Ovary (tissue), 10 donors: ENCODE measurements at places on chromosomes 2 and 18. TPM values are rescaled to one million over a fixed set of nuclear protein-coding genes. Genes with fewer than 3 reads are reported as not detected.

DNA sequence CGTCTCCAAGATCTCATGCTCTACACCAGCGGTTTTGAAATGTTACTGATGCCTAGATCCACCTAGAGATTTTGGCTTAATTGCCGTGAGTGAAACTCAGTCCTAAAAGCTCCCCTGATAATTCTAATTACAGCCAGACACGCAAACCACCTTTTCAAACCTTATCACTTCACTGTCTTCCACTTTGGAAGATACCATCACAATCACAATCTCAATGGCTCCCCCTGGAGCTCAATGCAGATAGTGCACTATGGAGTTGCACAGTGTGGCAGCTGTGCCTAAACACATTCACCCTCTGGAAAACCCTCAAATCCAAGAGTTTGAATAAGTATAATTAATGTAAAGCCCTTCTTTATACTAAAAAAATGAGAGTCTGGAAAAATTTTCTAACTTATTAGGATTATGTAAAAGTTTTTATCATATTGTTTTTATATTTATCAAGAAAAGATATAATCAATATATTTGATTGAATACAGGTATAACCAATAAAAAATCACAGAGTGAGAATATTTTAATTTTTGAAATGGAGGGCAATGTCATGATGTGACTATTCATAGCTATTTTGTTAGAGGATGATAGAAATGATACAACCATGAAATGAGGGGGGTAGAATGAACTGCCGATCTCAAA, 102.9 kb upstream of the SLC8A1 start:
- no peaks in the 10 kb centered on the region for H3K27me3 ChIP-seq
- H3K4me1 ChIP-seq, result no peaks in the 10 kb centered on the region
- H3K27ac ChIP-seq, result no peak overlapping the region
- DNase-seq, result peak; percentile 38
- H3K4me3 ChIP-seq, result no peak overlapping the region

DNA sequence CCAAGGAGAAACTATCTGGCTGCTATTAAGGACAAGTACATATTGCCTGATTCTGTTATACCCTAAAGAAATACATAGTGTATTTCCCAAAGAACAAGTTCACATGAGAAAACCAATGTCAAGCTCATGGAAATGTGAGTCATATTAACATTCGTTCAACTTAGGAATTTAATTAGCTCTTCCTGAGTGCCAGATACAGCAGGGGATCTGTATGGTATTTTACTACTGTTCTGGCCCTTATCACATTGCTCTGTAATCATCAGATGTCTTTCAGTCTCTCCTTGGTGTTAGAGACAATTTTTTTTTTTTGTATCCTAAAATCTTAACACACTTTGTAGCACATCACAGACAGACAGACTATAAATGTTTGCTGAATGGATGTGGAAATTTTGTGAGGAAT, 395.0 kb upstream of the CRIM1 start:
- H3K27ac ChIP-seq, result no peak overlapping the region
- H3K4me3 ChIP-seq, result no peak overlapping the region
- H3K36me3 ChIP-seq, result no peaks in the 10 kb centered on the region
- no peak for DNase-seq
- no peaks in the 10 kb centered on the region for H3K27me3 ChIP-seq
- H3K4me1 ChIP-seq, result no peaks in the 10 kb centered on the region

GRCh38 chr2:83516503-83516902, 942.6 kb downstream of the SUCLG1 start:
- H3K4me1 ChIP-seq, result no peaks in the 10 kb centered on the region
- no peak overlapping the region for H3K27ac ChIP-seq
- DNase-seq, result no peak
- H3K4me3 ChIP-seq, result no peak overlapping the region

CRYBA2 gene
- polyA plus RNA-seq, result not detected

DNA sequence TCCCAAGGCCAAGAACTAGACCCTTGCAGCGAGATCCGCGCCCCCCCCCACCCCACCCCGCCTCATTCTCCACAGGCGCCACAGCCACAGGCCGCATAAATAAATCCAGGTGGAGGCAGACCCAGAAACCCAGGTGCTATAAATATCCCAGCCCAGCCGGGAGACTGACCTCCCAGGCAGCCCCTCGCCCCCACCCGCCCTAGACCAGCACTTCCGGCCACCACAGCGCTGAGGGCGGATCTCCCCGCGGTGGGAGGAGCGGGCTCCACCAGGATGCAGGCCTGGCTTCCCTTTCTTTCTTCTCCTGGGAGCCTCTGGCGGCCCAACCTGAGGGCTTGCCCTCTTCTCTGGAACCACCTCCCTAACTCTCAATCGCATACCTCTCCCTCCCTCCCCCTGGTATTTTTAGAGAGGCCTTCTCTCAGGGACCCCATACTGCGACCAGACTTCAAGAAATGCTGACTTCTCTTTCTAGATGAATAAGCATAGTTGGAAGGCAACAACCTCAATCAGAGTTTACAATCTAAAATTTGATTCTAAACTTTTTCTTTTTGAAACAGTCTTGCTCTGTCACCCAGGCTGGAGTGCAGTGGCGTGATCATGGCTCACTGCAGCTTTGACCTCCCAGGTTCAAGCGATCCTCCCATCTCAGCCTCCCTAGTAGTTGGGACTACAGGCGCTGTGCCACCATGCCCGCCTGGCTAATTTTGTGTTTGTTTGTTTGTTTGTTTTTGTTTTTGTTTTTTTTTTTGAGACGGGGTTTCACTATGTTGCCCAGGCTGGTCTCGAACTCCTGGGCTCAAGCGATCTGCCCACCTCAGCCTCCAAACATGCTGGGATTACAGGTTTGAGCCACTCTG, 55.0 kb downstream of the PKDCC start:
- H3K4me1 ChIP-seq, result peaks cover 4% of the 10 kb centered on the region
- H3K27ac ChIP-seq, result peak overlapping the region; percentile 96
- H3K4me3 ChIP-seq, result peak overlapping the region; percentile 44
- H3K27me3 ChIP-seq, result no peaks in the 10 kb centered on the region
- H3K36me3 ChIP-seq, result no peaks in the 10 kb centered on the region

BCL11A gene
- 0.81 TPM for polyA plus RNA-seq

GRCh38 chr2:233350708-233351107, 3.6 kb upstream of the DGKD start:
- peak; percentile 28 for DNase-seq
- H3K27ac ChIP-seq, result no peak overlapping the region
- peaks cover 7% of the 10 kb centered on the region for H3K4me1 ChIP-seq
- no peak overlapping the region for H3K4me3 ChIP-seq
- no peaks in the 10 kb centered on the region for H3K27me3 ChIP-seq

- H3K27ac ChIP-seq, result no peak overlapping the region
- no peaks in the 10 kb centered on the region for H3K36me3 ChIP-seq
- no peak overlapping the region for H3K4me3 ChIP-seq
- no peak for DNase-seq
- no peaks in the 10 kb centered on the region for H3K27me3 ChIP-seq
- no peaks in the 10 kb centered on the region for H3K4me1 ChIP-seq
Observed at GRCh38 chr2:225100269-225100668, 58.0 kb upstream of the DOCK10 start.

DNA sequence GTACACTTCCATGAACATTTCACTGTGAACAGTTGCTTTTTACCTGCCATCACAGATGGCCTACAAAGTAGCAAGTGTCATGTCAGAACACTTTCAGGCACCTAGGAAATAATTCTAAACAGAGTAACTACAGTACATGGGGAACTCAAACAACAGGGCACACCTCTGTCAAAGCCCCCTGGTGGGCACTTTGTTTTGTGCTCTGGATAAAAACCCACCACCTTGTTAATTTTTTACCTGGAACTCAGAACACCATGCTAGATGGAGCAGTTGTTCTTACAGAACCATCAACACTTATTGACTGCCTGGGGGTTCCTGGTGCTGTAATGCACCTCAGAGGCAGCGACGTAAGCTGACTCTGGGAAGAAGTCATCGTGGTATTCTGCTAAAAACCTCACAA, 2.3 kb downstream of the MSL3B start:
- no peaks in the 10 kb centered on the region for H3K36me3 ChIP-seq
- H3K27me3 ChIP-seq, result no peaks in the 10 kb centered on the region
- no peak overlapping the region for H3K4me3 ChIP-seq
- no peaks in the 10 kb centered on the region for H3K4me1 ChIP-seq
- no peak for DNase-seq

DNA sequence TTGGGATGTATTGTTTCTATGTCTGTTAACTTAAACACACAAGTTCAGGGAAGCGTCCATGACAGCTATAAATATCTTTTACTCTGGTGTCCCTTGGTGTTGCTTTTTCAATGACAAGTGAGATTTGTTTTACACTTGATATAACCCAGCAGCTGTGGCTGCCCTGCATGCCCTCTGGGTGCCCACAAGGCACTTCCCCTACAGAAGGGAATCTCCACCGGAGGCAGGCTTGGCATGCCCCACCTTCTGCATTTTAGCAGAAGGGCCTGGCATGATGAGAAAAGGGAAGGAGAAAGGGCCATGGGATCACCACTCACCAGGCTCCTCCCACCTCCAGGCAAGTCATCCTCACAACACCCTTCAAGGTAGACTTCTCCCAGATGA, 68.7 kb downstream of the TMEM247 start:
- H3K36me3 ChIP-seq, result no peaks in the 10 kb centered on the region
- no peak overlapping the region for H3K4me3 ChIP-seq
- no peak overlapping the region for H3K27ac ChIP-seq
- H3K27me3 ChIP-seq, result no peaks in the 10 kb centered on the region

IL1F10 gene
- polyA plus RNA-seq, result not detected

GRCh38 chr2:146632707-146633106, 1212.1 kb upstream of the ACVR2A start:
- no peaks in the 10 kb centered on the region for H3K27me3 ChIP-seq
- no peak overlapping the region for H3K27ac ChIP-seq
- H3K36me3 ChIP-seq, result no peaks in the 10 kb centered on the region
- H3K4me3 ChIP-seq, result no peak overlapping the region

GRCh38 chr2:8661235-8661634, 20.6 kb upstream of the ID2 start:
- H3K36me3 ChIP-seq, result no peaks in the 10 kb centered on the region
- no peak overlapping the region for H3K27ac ChIP-seq

GRCh38 chr2:104050656-104051242, 803.2 kb upstream of the POU3F3 start:
- no peaks in the 10 kb centered on the region for H3K27me3 ChIP-seq
- no peaks in the 10 kb centered on the region for H3K4me1 ChIP-seq
- H3K36me3 ChIP-seq, result no peaks in the 10 kb centered on the region
- no peak overlapping the region for H3K4me3 ChIP-seq

GRCh38 chr18:63867368-63868125, 20.0 kb upstream of the SERPINB2 start:
- no peaks in the 10 kb centered on the region for H3K36me3 ChIP-seq
- DNase-seq, result no peak
- H3K27ac ChIP-seq, result no peak overlapping the region

DNA sequence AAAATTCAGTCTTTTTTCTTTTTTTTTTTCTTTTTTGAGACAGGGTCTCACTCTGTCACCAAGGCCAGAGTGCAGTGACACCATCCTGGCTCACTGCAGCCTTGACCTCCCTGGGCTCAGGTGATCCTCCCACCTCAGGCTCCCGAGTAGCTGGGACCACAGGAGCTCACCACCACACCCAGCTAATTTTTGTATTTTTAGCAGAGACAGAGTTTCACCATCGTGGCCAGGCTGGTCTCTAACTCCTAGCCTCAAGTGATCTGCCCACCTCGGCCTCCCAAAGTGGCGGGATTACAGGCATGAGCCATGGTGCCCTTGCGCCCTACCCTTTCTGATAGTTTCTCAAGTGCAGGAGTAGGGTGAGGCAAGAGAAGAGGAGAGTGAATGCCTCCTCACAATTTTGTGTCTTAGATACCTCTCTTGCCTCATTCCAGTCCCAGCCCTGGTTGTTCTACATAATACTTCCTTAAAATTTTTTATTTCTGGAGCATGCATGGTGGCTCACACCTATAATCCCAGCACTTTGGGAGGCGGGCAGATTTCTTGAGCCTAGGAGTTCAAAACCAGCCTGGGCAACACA, 68.2 kb upstream of the CAB39 start:
- no peaks in the 10 kb centered on the region for H3K36me3 ChIP-seq
- H3K4me3 ChIP-seq, result no peak overlapping the region
- no peak overlapping the region for H3K27ac ChIP-seq
- no peaks in the 10 kb centered on the region for H3K27me3 ChIP-seq
- no peak for DNase-seq

ASB18 gene
- not detected for polyA plus RNA-seq

ABCB11 gene
- 0.02 TPM for polyA plus RNA-seq

- peak; percentile 76 for DNase-seq
- no peaks in the 10 kb centered on the region for H3K36me3 ChIP-seq
- peaks cover 19% of the 10 kb centered on the region for H3K4me1 ChIP-seq
- peak overlapping the region; percentile 78 for H3K4me3 ChIP-seq
Observed at GRCh38 chr2:160407393-160408172, 86.0 kb downstream of the RBMS1 start.

- DNase-seq, result no peak
- H3K27ac ChIP-seq, result no peak overlapping the region
- H3K4me3 ChIP-seq, result no peak overlapping the region
Observed at GRCh38 chr2:241008711-241009121, 10.3 kb downstream of the SNED1 start.
